Thymus (tissue), 14 donors: ENCODE measurements at places on chromosomes 2 and 18. TPM values are rescaled to one million over a fixed set of nuclear protein-coding genes. Genes with fewer than 3 reads are reported as not detected.

Gene CHRND
- 0.57 TPM for total RNA-seq

Gene LRRC30
- 0.14 TPM for total RNA-seq

Gene ASB1
- total RNA-seq: 13.8 TPM

Gene SPEG
- total RNA-seq: 1.3 TPM

Gene CRYBA2
- 0.14 TPM for total RNA-seq

Gene CERKL
- total RNA-seq: 0.52 TPM

Gene MAP2
- total RNA-seq: 2.5 TPM

Gene SERPINB3
- 2.6 TPM for total RNA-seq

Gene CD302
- total RNA-seq: 4.6 TPM

Gene CD226
- total RNA-seq: 16.7 TPM

DNA sequence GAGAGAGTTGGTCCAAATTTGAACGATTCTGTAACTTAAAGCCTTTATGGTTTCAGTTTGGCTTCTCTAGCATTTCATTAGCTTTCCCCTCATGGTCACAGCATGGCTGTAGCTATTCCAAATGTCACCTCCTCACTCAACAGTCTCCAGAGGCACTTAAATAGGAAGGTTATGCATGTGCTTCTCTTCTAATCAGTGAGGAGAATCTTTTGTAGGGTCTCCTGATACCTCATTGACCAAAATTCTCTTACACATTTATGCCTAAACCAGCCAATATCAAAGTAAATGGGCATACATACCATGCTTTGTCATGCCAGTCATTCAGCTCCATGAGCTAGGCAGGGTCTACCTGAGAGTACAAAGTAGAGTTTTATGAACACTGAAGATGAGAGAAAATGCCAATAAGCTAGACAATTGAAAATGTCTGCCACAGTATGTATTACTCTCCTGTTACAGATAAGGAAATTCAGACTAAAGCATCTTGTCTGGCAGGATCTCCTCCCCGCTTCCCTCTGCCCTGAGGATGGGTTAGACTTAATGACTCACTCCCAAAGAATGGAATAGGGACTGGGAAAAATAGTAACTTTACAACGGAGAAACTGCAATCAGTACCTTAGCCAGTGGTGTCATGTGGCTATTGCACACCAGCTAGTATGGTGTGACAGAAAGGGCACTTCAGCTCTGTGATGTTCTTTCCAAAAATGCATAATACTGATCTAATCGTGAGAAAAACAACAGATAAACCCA is 15.4 kb downstream of the DSG2 start:
- no peak overlapping the region for H3K4me3 ChIP-seq
- H3K36me3 ChIP-seq: no peaks in the 10 kb centered on the region
- H3K27me3 ChIP-seq: no peaks in the 10 kb centered on the region
- DNase-seq: no peak
- H3K27ac ChIP-seq: no peak overlapping the region

GRCh38 chr2:15770606-15771005 is 169.7 kb upstream of the MYCN start:
- H3K27me3 ChIP-seq: no peaks in the 10 kb centered on the region
- H3K36me3 ChIP-seq: no peaks in the 10 kb centered on the region
- H3K4me1 ChIP-seq: no peaks in the 10 kb centered on the region
- no peak overlapping the region for H3K27ac ChIP-seq

DNA sequence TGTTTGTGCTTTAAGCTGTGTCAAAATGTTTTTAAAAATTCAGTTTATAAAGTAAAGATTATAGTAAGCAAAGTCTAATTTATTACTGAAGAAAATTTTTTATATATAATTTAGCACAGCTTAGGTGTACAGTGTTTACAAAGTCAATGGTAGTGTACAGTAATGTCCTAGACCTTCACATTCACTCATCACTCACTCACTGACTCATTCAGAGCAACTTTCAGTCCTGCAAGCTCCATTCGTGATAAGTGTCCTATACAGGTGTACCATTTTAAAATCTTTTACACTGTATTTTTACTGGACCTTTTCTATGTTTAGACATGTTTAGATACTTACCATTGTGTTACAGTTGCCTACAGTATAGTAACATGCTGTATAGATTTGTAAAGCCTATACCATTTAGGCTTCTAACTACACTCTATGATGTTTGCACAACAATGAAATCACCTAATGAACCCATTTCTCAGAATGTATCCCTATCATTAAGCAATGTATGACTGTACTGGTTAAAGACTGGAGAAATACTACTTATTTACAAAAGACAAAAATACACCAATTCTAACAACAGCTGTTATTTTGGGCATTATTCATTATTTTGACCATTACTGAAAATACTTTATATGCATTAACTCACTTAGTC is 95.1 kb downstream of the STRN start:
- H3K27me3 ChIP-seq: no peaks in the 10 kb centered on the region
- H3K36me3 ChIP-seq: peaks cover 14% of the 10 kb centered on the region
- H3K4me3 ChIP-seq: no peak overlapping the region
- H3K27ac ChIP-seq: no peak overlapping the region
- H3K4me1 ChIP-seq: no peaks in the 10 kb centered on the region

- DNase-seq: no peak
- H3K4me3 ChIP-seq: no peak overlapping the region
- no peaks in the 10 kb centered on the region for H3K36me3 ChIP-seq
- no peak overlapping the region for H3K27ac ChIP-seq
- H3K4me1 ChIP-seq: no peaks in the 10 kb centered on the region
Observed at GRCh38 chr2:214481204-214481603, 70.3 kb downstream of the VWC2L start.

- H3K4me3 ChIP-seq: no peak overlapping the region
- peaks cover 6% of the 10 kb centered on the region for H3K36me3 ChIP-seq
- H3K27ac ChIP-seq: no peak overlapping the region
- DNase-seq: no peak
- no peaks in the 10 kb centered on the region for H3K4me1 ChIP-seq
- no peaks in the 10 kb centered on the region for H3K27me3 ChIP-seq
Observed at GRCh38 chr2:53751728-53752127, 15.9 kb upstream of the CHAC2 start.

GRCh38 chr18:14925281-14925709 is 177.3 kb downstream of the ANKRD30B start:
- H3K27me3 ChIP-seq: no peaks in the 10 kb centered on the region
- no peak overlapping the region for H3K4me3 ChIP-seq
- no peak overlapping the region for H3K27ac ChIP-seq

DNA sequence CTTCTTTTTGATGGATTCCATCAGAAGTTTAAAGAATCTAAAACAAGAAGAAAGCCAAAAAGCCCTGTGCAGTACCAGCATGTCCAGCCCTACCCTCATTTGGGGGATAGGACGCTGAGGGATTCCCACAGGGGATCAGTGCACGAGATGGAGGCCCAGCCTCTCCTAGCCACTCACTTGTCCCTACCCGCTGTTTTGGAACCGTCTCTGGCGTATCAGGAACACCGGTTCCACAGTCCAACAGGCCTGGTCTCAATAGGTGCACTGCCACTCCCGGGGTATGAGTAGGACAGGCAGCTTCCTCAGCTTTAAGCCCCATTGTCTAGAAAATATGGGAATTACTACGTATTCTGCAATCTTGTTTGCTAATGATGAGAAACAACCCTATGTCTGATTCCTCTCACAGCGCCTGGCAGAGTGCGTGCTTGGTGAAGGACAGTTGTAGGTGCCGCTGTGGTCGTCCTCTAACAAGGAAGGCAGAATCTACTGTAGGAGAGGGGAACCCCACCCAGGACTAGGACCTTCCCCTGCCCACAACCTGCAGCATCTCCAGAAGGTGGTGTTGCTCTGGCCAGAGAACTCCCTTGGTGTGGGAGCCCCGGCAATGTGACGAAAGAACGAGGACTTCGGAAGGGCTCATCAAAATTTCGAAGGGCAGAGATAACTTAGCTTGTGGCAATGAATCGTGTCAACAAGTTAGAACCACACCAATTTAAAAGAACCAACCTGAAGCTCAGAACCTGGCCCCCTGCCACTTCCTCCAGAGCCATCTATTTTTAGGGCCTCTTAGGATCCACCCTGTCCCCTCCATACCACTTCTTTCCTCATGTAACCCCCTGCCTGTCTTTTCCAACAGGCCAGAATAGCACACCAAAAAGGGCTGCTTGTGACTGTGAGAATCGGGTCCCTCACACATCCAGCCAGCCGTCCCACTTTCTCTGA is 71.7 kb downstream of the POLR1A start:
- H3K27me3 ChIP-seq: no peaks in the 10 kb centered on the region
- H3K27ac ChIP-seq: peak overlapping the region; percentile 97
- H3K4me1 ChIP-seq: peaks cover 72% of the 10 kb centered on the region
- peaks cover 45% of the 10 kb centered on the region for H3K36me3 ChIP-seq
- no peak for DNase-seq

GRCh38 chr2:118223992-118224894 is 136.0 kb downstream of the INSIG2 start:
- no peak overlapping the region for H3K27ac ChIP-seq
- H3K27me3 ChIP-seq: peaks cover 38% of the 10 kb centered on the region

DNA sequence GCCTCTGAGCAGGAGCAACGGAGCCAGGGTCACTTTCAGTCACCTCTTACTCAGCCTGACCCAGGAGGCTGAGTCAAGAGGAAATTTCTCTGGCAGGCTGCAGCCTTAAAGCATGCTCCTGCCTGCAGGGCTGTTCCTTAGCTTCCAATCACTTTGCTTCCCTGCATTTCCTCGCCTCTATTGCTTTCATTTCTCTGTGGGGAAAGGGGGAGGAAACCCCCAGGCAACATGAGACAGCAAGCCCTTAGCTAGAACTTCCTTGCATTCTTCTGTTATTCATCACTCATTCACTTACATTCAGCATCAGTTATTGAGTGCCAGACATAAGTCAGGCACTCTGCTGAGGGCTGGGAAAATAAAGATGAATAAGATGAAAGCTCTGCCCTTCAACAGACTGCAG is 13.0 kb downstream of the XDH start:
- no peak overlapping the region for H3K27ac ChIP-seq
- no peak for DNase-seq
- H3K36me3 ChIP-seq: no peaks in the 10 kb centered on the region

DNA sequence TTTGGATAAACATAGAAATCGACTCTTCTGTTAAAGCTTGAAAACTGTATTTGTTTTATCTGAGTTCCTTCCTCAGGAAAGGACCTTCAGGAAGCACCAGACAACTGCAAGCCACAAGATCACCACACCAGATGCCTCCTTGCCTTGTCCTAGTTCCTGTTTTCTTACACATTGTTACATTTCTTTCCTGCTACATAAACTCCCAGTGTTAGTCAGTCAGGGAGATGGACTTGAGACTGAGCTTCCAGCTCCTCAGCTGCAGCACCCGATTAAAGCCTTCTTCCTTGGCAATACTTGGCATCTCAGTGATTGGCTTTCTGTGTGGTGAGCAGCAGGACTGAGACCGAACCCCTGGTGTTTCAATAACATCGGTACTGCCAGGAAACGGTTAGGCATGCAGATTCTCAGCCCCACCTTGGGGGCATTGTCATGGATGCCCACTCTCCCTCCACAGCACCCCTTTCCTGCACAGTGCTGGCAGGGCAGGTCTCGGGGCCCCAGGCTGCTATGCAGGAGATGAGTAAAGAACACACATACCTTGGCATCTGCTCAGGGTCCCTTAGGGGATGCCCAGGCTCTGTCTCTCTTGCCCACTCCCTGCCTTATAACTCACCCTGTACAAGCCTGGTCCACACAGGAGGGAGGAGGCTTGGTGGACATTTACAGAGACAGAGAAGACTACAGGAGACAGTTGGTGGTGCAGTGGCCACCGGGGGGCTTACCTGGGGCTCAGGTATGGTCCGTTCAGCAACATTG is 32.6 kb downstream of the ANKMY1 start:
- no peak for DNase-seq
- H3K4me3 ChIP-seq: no peak overlapping the region

GRCh38 chr2:101986804-101987740 is 4.7 kb upstream of the IL1R2 start:
- H3K4me1 ChIP-seq: peaks cover 20% of the 10 kb centered on the region
- no peak overlapping the region for H3K4me3 ChIP-seq
- no peaks in the 10 kb centered on the region for H3K36me3 ChIP-seq
- DNase-seq: peak; percentile 14
- peak overlapping the region; percentile 77 for H3K27ac ChIP-seq

GRCh38 chr18:79458917-79459803 is 63.4 kb downstream of the NFATC1 start:
- DNase-seq: no peak
- no peak overlapping the region for H3K4me3 ChIP-seq
- no peak overlapping the region for H3K27ac ChIP-seq

GRCh38 chr2:188512456-188512855 is 220.8 kb downstream of the GULP1 start:
- H3K36me3 ChIP-seq: no peaks in the 10 kb centered on the region
- no peaks in the 10 kb centered on the region for H3K27me3 ChIP-seq
- H3K27ac ChIP-seq: no peak overlapping the region
- no peak for DNase-seq
- no peaks in the 10 kb centered on the region for H3K4me1 ChIP-seq
- no peak overlapping the region for H3K4me3 ChIP-seq

- H3K36me3 ChIP-seq: no peaks in the 10 kb centered on the region
- no peaks in the 10 kb centered on the region for H3K4me1 ChIP-seq
- H3K27ac ChIP-seq: no peak overlapping the region
- H3K4me3 ChIP-seq: no peak overlapping the region
- no peak for DNase-seq
Observed at GRCh38 chr2:210667711-210668110, 111.3 kb downstream of the CPS1 start.

GRCh38 chr18:48099481-48100164 is 169.2 kb upstream of the SMAD2 start:
- no peak overlapping the region for H3K27ac ChIP-seq
- no peak for DNase-seq
- no peak overlapping the region for H3K4me3 ChIP-seq
- H3K27me3 ChIP-seq: no peaks in the 10 kb centered on the region

- no peak for DNase-seq
- H3K27me3 ChIP-seq: no peaks in the 10 kb centered on the region
- H3K4me3 ChIP-seq: no peak overlapping the region
- H3K36me3 ChIP-seq: peaks cover 9% of the 10 kb centered on the region
- H3K4me1 ChIP-seq: no peaks in the 10 kb centered on the region
Observed at GRCh38 chr2:121721926-121722325, 14.7 kb downstream of the NIFK start.

DNA sequence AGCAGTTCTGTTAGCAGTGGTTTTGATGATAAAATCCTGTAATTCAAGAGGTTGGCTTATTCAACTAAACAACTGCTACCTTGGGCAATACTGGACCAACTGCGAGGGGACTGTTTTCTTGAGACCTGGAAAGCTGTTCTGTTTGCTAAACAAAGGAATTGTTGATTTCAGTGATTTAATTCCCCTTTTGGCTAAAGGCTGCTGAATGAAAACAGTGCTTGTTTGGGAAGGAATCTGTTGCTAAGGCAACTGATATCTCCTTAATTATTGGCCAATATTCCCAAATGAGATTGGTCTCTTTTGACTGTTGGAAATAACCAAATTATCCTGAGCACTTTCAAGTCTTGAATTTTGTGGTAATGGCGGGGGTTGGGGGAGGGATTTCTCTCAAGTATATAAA is 136.8 kb downstream of the CAMKMT start:
- H3K27me3 ChIP-seq: no peaks in the 10 kb centered on the region
- no peaks in the 10 kb centered on the region for H3K36me3 ChIP-seq
- H3K27ac ChIP-seq: no peak overlapping the region
- H3K4me3 ChIP-seq: no peak overlapping the region

- no peak overlapping the region for H3K27ac ChIP-seq
- DNase-seq: no peak
- no peak overlapping the region for H3K4me3 ChIP-seq
- H3K4me1 ChIP-seq: peaks cover 8% of the 10 kb centered on the region
- H3K36me3 ChIP-seq: no peaks in the 10 kb centered on the region
Observed at GRCh38 chr2:162118166-162119031, 33.6 kb downstream of the GCG start.
